ENCODE measurements at places on chromosomes 5 and 9.

GRCh38 chr5:72129725-72130124 is 22.4 kb downstream of the MAP1B start:
- DNase-seq: no peak

- DNase-seq: no peak
Measured at GRCh38 chr5:174725261-174725990, 1.0 kb downstream of the MSX2 start.

GRCh38 chr5:127942246-127943060 is 141.1 kb upstream of the SLC12A2 start:
- DNase-seq: no peak

- DNase-seq: no peak
Measured at GRCh38 chr9:23431459-23431858, 394.6 kb downstream of the ELAVL2 start.

- DNase-seq: peak; percentile 9
Measured at GRCh38 chr9:88990041-88990728, 1.1 kb upstream of the S1PR3 start.

DNA sequence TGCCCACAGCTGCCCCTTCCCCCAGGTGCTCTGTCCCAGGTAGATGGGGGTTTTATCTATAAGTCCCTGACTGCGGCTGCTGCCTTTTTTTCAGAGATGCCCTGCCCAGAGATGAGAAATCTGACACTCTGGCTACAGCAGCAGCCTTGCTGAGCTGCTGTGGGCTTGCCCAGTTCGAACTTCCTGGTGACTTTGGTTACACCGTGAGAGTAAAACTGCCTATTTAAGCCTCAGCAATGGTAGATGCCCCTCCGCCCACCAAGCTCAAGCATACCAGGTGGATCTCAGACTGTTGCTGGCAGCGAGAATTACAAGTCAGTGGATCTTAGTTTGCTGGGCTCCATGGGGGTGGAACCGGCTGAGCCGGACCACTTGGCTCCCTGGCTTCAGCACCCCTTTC is 56.8 kb downstream of the MINAR2 start:
- no peak for DNase-seq

DNA sequence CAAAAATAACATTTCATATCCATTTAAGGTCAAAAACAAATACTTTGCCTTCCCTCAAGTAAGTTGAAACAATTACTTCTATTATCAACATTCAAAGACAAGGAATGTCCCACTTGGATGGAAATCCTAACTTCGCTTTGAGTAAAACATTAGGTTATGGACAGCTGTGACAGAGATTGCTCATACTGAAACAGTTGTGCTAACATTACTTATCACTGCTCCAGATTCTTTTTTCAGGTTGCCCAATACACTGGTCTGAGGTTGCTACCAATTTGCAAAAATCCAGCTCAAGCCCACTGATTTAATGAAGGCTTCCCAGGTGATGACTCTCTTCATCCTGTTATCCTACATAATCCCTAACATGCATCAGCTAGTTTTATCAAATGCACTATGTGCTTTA is 98.3 kb downstream of the UBAP2 start:
- no peak for DNase-seq

DNA sequence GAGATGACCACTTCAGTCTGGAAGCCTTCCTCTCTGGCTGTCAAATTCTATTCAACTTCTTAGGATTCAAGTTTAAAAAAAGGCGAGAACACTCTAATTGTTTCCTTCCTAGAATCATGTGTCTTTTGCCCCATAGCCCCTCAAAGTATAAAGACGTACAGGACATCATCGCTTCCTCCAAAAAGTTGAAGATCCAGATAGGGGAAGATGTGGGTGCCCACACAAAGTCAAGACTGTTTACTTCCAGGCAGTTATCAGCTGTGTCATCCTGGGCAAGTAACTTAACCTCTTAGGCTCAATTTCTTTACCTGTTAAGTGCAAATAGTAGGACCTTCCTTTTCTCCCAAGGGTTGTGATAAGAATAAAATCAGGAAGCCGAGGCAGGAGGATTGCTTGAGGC is 40.1 kb downstream of the PPARGC1B start:
- no peak for DNase-seq

- DNase-seq: no peak
Measured at GRCh38 chr9:27880635-27881034, 307.4 kb upstream of the C9orf72 start.

GRCh38 chr9:130237763-130238524 is 27.6 kb upstream of the HMCN2 start:
- peak; percentile 29 for DNase-seq

DNA sequence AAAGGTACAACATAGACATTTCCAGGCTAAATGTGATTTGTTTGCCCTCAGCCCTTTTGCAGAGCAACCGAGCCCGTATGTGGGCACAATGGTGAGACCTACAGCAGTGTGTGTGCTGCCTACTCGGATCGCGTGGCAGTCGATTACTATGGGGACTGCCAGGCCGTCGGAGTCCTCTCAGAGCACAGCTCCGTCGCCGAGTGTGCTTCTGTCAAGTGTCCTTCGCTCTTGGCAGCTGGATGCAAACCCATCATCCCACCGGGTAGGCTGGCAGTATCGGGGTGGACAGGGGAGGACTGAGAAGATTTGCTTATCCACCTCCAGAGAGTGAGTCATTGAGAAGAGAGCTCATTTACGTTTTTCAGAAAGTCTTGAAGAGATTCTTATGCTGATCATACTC is 17.8 kb upstream of the GLIPR2 start:
- no peak for DNase-seq

DNA sequence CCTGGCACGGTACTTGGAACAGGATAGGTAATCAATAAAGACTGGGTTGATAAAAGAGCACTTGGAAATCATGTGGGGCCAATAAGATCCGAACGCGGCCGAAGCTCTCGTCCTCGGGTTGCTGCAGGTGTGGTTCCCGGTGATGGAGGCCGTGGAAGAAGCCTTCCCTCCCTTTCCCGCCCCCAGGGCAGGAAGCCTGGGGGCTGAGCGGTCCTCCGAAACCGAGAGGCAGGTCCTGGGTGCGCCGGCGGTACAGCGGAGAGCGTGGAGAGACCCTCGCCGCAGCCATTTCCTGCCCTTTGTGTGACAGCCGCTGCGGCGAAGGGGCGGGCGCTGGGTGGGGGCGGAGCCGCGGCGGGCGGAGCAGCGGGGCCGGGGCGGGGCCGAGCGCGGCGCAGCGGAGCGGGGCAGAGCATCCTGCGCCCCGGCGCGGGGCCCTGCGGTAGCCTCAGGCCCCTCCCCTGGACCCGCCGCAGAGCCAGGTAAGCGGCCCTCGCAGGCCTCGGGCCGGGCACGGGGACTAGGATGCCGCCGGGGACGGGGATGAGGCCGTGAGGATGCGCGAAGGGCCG is at the start of gene CYFIP2:
Gene CYFIP2 (plus strand): TSS at position 410 of the 572 bp plus-strand sequence. CDS start 19,239 bp downstream, outside the sequence.
- peak; percentile 91 for DNase-seq

- DNase-seq: no peak
Measured at GRCh38 chr9:83707518-83707767, 315 bp downstream of the UBQLN1 start.

GRCh38 chr9:80644044-80644443 is 1045.3 kb downstream of the TLE1 start:
- DNase-seq: no peak

- DNase-seq: peak; percentile 16
Measured at GRCh38 chr5:150801117-150801927, 22.8 kb downstream of the SMIM3 start.

DNA sequence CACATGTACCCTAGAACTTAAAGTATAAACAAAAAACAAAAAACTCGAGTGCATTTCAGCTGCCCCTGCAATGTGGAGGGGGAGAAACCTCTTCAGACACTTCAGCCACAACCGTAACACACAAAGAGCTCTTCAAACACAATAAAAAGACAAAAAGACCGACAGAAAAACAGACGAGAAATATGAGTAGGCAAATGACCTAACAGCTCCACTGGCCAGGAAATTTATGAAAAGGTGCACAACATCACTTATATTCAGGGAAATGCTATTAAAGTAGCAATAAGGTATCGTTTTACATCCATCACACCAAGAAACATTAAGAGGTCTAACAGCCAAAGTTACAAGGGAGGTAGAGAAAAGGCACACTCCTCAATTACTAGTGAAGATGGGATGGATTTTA is 6.2 kb downstream of the ZBED3 start:
- DNase-seq: no peak

GRCh38 chr9:105690742-105691141 is 3.6 kb upstream of the TMEM38B start:
- no peak for DNase-seq

GRCh38 chr9:6733831-6734230 is 23.9 kb upstream of the KDM4C start:
- DNase-seq: no peak

- no peak for DNase-seq
Measured at GRCh38 chr5:111454198-111454622, 58.1 kb downstream of the STARD4 start.

DNA sequence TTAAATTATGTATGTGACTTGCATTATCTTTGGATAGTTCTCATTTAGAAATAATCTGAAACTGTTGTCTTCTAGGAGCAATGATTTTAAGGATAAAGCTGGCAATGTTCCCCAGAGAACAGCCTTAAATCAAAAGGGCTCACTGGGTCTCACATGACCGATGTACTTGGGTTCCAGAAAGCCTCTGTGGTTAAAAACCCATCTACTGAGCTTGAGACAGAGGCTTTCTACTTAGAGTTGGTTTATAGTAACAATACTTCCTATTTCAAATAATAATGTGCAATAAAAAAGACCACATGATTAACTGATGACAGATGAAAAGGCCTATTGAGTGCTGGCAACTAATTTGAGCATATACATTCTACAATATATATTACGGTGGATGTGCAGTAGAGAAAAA is 1143.5 kb downstream of the PTPRD start:
- DNase-seq: no peak

GRCh38 chr5:104513640-104514072 is 951.1 kb upstream of the NUDT12 start:
- DNase-seq: no peak

GRCh38 chr9:126474786-126475485 is 138.8 kb upstream of the LMX1B start:
- DNase-seq: no peak

- DNase-seq: no peak
Measured at GRCh38 chr9:122425087-122425486, 52.6 kb downstream of the OR1J1 start.

DNA sequence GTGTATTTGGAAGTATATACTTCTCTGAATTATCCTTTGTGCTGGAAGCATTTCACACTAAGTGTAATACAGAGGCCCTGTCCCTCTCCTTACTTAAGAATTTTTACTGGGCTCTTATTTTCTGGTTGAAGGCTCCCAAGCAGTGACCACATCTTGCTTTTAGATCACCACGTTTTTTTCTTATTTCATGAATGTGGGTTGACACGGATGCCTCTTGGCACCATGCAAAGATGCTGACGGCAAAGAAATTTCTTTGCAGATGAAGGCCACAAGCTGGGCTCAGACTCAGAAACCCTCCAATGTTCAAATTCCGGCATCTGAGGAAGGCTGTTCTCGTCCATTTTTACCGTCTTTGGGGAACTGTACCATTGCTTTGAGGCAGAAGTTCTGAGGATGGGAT is 168.5 kb downstream of the HMHB1 start:
- DNase-seq: no peak

DNA sequence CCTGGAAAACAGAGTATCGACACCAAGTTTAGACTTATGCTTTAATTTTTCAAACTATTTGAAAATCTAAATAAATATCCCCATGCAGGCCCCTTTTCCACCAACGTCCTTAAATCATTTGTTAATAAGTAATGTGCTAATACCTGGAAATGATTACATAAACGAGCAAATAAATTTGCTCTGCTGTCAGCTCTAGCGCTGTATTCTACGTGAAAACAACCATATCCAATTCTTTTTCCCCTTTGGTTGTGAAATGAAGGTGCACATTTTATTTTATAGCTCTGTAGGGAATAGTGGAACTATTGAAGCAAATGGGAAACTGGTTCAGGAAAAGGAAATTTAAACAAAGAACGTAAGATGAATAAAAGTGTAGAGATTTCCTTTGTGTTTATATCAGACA is 137.7 kb upstream of the ZNF608 start:
- DNase-seq: no peak

DNA sequence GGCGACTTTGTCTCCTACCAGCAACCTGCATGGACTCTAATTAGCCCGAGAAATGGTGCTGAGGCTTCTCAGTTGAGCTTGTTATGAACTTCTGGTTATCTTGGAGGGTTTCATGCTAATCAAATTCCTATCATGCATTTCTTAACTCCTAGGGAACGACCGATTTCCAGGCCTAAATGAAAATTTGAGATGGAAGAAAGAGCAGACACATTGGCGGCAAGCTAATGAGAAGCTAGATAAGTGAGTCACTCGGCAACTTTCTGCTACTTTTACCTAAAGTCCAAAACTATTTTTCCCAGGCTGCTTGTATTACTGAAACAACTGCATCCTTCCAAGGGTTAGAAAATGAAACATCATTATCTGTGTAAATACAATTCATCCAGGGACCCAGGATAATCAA is 207.2 kb downstream of the DOCK8 start:
- no peak for DNase-seq

- no peak for DNase-seq
Measured at GRCh38 chr5:173299820-173300219, 28.4 kb downstream of the STC2 start.

DNA sequence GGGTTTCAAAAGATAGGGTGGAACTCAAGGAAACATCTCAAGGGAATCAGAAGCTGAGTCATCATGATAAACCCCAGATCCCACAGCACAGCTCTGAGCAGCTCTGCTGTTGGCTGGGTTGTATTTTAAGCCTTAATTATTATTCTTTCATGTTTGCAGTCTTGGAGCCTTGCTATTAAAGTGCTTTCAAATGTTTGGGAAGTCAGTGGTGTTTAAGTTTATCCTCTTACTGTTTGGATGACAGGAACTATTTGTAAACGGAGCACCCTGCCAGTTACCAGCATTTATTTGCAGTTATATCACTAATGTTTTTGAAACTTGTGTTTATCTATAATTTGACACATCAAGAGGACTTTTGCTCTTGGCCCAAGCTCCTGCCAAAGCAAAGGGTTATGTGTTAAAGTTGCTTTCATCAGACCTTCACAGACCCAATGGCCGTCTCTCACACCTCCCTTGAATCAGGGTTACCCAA is 141.1 kb upstream of the SPDL1 start:
- no peak for DNase-seq

GRCh38 chr5:32520356-32520755 is 65.0 kb upstream of the SUB1 start:
- no peak for DNase-seq

- no peak for DNase-seq
Measured at GRCh38 chr9:89888677-89889076, 283.9 kb downstream of the GADD45G start.

DNA sequence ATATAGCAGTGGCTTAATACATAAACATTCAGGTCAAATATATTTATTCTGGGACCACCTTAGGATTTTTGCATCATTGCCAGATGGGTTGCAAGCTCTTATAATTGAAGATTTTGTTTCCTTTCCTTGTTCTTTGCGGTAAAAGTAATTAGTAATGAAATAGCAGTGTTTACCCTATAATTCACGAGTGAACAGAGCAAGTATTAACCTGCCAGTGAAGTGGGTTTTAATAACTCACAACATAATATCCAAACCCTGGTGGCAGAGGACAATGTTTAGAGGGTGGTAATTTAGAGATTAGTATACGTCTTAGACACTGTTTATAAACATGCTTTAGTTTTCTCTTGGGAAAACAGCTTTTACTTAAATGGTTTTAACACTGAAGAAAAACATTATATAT is 11.8 kb downstream of the ARL14EPL start:
- DNase-seq: no peak

- no peak for DNase-seq
Measured at GRCh38 chr9:92494856-92495255, 12.6 kb upstream of the ASPN start.
